ENCODE measurements at places on chromosomes 5 and 9.

- DNase-seq: no peak
These were observed 208.1 kb downstream of the ARHGAP26 start for GRCh38 chr5:142978252-142978651.

DNA sequence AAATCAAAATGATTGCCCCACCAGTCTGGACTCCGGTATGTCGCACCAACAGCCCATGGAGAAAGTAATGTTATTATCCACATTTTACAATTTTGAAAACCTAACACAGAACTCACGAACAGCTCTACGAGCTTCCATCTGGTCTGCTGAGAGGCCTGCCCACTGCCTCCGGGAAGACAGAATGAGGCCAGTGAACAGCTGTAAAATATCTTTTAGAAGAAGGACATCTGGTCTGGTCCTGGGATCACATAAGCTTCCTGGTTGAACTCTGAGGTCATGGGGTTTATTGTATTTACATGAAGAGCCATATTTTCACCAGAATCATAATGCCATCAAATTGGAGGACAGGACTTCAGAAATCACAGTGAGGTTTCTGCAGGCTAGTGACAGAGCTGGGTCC is 89.0 kb downstream of the FRMD3 start:
- DNase-seq: no peak

DNA sequence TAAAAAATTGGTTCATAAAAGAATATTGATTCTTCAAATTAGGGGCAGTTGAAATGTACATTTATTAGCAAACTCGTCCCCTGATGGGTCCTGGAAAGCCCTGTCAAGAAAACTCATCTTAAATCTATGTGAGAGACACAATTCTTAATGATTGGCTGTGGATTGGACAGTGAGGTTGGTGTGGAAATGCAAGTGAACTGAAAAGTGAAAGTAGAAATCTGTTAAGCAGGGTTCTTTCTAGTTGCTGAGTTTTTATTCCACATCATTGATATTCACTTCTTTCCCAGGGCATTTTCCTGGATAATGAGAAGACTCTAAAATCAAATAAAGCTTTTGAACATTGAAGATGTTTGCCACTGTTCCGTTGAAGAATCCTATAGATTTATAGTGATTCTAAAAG is 292.4 kb downstream of the MAST4 start:
- no peak for DNase-seq

DNA sequence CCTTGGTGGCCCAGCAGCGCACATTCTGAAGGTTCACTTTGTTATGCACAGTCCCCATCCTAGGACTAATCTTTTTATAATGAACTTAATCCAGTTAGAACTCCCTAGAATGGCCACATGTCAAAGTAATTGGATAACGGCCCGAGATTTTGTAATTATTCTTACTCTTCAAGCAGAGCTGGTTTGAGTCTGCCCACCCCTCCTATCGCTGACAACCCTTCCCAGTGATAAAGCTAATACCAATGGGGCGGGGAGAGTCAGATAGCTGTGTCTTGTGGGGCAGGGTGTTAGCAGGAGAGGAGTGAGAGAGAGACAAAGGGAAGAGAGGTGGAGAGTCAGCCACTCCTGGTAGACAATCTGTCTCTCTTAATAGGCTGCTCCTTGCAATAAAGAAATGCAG is 356.9 kb downstream of the SLIT3 start:
- no peak for DNase-seq

- DNase-seq: no peak
These were observed 79.0 kb downstream of the ADCY2 start for GRCh38 chr5:7474821-7475403.

GRCh38 chr5:6574111-6574510 is 58.7 kb downstream of the NSUN2 start:
- DNase-seq: no peak

DNA sequence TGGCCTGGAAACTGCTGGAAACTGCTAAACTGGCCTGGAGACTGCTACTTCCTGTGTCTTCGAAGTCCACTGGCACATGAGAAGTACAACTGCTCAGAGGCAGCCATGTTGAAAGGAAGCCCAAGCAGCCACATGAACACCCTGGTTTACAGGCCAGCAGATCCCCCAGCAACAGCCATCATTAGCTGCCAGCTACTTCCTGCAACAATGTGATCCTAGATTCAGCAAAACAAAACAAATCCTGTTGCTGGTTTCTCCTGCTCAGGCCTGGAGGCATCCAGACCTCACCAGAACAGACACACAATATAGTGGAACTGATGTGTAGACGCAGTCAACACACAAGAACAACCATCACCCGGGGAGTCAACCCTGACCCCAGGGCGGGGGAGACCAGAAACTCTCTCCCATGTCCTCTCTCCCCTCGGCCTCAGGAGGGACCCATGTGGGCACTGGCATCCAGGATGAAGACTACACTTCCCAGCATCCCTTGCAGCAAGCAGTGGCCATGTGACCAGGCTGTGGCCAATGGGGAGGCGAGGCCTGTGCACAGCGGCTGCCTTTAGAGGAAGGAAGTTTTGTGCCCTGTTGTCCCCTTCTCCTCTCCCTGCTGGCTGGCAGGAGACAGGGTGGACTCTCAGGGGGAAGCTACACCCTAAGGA is 9.2 kb upstream of the LCN15 start:
- no peak for DNase-seq

GRCh38 chr5:154309805-154310204 is 119.3 kb downstream of the GALNT10 start:
- DNase-seq: no peak
